ENCODE measurements at places on chromosomes 6 and 20.

DNA sequence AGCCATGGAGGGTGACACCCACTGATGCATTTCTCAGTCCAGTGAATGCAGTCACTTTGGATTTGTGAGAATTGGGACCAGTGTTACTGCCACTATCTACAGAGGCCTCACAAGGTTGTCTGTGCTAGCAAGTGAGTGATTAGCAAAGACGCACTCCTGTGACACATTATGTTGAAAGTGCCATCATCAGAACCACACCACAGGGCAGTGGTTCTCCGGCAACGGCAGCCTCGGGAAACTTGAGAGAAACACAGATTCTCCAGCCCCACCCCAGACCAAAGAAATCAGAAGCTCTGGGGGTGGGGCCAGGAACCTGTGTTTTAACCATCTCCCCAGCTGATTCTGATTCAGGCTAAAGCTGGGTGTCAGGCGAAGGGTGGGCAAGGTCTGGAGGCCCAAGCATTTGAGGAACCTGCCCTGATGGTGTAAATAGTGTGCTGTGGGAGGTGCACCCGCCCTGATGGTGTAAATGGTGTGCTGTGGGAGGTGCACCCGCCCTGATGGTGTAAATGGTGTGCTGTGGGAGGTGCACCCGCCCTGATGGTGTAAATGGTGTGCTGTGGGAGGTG lies 39.9 kb downstream of the TMEM242 start:
- no peak for DNase-seq

GRCh38 chr6:15393605-15394004 lies 147.7 kb downstream of the JARID2 start:
- no peak for DNase-seq

- DNase-seq, result no peak
These were observed 144.6 kb downstream of the SOBP start for GRCh38 chr6:107634324-107635056.

GRCh38 chr6:107235511-107235910 lies 120.2 kb upstream of the BEND3 start:
- no peak for DNase-seq

DNA sequence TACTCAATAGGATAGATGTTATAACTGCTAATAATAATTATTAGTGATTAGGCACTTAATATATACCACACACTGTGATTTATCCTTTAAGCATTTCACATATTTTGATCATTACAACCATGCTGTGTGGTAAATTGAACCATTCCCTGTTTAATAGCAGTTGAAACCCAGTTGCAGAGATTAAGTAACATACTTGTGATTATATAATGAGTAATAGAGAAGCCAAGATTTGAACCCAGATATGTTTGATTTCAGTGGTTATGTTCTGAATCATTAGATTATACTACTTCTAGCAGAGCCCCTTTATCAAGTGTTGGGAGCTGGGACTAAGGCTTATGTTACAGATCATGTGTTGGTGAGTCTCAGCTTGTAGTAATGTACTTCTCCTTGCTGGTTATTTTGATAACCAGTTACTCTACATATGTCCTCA lies 44.1 kb downstream of the STK4 start:
- DNase-seq, result no peak

DNA sequence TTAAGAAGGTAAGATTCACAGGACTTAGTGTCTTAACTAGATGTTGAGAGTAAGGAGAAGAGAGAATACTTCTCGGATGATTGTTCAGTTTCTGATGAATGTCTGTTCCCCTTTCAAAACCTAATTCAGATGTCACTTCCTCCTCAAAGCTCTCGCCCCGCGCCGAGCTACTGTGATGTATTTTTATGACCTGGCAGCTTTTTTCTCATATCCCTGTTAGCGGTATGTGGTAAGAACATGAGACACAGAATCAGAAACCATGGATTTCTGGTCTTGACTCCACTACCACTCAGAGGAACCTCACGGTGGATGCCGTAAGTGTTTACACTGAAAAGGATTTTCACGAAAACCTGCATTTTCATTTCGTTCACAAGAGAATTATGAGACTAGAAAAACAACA lies 48.4 kb downstream of the CEP43 start:
- DNase-seq, result peak; percentile 4

- DNase-seq, result no peak
These were observed 1.1 kb downstream of the MAPRE1 start for GRCh38 chr20:32820698-32821377.

DNA sequence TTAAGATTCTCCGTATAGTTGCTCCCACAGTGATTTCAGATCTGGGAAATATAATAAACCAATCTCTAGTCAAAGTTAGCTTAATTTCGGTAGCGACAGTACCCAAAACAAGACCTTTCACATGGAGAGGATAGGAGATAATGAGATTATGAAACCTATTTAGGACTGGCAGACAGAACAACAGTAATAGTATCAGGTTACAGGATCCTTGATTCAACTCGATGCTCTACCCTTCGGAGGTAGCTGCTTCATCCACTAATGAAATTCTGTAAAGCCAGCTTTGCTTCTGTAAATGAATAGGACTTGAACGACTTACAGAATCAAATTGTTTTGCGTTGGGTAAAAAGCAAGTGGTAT lies 534 bp upstream of the AKIRIN2 start:
- no peak for DNase-seq

DNA sequence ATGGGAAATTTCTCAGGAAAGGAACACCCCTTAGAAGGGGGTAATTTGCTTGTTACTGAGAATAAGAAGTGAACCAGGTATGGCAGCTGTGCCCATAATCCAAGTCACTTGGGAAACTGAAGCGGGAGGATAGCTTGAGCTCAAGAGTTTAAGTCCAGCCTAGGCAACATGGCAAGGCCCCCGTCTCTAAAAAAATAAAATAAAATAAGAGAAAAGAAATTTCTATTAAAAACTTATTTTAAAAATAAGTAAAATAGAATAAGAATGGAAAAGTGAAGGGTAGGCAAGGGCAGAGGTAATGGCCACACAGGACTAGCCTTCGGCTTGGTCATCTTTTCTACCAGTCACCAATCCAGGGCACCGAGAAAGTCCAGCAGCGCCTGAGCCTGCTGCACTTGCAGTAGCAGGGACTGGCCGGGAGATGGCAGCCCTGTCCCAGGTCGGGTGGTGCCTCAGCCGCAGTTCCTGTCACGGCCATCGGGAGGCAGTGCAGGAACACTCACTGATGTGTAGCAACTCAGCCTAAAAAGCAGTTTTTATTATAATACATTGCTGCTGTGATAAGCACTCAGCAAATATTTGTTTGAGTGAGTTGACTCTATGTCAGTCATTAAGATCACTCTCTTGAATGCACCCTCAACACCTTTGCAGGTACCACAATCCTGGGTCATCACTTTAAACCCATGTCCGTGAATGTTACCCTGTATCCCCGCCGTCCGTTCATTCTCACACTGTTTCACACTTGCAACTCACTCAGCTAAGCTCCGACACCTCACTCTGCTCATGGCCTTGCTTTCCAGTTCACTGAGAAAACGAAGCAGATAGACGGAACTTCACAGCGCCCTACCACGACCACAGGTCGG lies 23.2 kb upstream of the GCM1 start:
- DNase-seq, result peak; percentile 81

- DNase-seq, result no peak
These were observed 88.3 kb upstream of the CCDC28A start for GRCh38 chr6:138685257-138685656.

DNA sequence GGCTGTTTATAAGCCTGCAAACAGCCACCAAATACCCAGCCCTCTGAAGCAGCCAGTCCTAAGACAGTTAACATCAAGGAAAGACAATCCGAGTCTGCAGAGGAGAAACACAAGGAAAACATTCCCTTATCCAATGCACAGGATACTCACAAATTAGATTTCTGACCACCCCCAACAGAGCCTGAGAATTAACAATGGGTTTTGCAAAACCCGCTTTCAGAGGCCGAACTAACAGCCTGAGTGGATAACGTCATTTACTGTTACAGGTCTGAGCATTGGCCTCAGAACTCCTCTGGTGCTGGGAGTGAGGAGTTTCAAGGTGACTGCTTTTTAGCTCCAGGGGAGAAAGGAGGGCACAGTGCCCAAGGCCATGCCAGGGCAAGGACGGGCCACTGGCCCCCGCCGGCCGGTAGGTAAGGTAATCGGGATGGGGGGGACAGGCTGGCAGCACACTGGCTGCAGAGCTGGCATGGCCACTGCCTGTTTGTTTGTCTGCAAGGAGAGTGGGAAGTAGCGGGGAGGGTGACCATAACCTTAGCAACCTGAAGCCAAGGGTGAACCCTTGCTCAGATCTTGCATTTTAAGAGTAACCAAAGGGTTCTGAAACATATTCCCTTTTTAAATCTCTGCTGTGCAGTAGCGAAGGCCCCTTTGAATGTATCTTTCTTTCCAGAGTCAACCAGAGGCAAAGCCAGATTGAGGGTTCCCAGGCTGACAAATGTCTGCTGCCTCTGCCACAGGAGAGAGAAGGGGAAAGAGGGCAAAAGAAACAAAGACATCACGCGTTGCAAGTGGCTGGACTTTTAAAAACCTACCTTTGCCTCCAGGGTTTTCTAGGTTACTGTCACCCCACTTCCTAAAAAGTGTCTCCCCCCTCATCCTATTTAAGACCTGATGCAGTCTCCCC lies 3.9 kb downstream of the ZMYND8 start:
- no peak for DNase-seq

- DNase-seq, result no peak
These were observed 142.0 kb downstream of the UST start for GRCh38 chr6:148888856-148889255.

DNA sequence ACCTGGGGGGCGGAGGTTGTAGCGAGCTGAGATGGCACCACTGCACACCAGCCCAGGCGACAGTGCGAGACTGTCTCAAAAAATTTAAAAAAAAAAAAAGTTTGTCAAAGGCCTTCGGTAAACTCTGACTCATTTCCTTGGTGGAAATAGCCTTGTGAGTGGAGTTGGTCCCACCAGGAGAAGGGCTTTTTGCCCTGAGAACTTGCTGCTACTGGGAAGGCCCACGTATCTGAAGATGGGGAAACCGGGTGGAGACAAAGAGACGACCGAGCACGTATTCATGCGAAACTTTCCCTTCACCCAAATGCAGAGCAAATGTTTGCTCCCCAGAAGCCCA lies 51.7 kb downstream of the SLC22A23 start:
- no peak for DNase-seq

DNA sequence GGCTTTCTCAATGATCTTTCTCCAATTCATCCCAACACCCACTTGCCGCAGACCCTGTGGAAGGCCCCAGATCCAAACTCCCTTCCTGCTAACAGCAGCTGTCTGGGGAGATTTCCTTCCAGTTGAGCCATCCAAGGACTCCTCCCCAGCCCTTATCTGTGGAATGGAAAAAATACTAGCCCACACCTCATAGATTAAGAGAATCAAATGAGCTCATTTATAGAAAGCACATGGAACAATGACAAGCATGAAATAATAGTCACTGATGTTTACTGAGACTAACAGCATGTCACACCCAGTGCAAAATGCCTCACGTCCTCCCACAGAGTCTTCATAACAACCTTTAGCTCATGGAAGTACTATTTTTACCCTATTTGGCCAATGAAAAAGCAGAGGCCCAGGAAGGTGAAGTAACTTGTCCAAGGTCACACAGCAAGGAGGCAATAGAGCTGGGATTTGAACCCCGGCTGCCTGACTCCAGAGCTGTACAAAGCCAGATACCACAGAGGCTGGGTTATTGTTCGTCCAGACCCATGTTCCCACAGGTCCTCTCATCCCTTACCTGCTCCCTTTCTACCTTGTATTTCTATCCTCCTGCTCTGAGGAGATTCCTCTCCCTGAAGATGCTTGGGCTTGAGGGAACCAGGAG lies 23.4 kb upstream of the PTGIS start:
- no peak for DNase-seq

DNA sequence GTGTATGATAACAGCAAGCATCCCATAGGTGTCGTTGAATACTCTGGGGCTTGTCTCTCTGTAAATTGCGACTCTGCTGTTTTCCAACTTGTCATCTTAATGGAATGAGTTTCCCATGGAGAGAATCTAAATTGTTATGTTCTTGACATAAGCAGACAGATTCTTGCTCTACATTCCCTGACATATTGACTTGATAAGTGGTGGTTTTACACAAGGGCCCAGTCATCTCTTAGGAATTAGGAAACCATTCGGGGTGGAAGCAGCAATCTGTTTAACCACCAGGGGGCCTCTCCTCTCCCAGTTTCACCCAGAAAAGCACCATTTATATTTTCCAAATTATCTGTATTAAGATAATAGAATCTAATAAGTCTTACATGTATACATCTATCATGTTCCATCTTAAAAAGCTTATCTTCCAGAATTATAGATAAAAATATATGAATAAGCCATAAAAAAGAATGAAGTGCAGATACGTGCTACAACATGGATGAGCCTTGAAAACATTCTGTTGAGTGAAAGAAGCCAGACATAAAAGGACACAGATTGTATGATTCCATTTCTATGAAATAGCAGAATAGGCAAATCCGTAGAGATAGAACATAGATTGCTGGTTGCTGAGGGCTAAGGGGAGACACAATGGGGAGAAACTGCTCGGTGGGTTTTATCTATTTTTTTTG lies 23.1 kb upstream of the MROH8 start:
- DNase-seq, result no peak

DNA sequence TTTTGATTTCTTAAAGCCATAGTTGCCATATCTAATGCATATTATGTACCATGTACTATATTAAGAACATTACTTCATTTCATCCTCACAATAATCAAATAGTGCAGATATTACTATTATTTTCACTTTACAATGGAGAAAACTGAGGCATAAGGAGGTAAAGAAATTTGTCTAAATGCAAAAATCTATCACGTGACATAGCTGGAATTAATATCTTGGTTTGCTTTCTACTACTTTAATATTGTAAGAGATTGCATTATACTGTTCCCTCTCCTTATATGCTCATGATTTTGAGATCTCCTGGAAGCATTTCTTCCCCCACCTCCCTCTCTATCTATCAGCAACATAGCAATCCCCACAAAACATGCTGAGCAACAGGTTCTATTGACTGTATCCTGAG lies 330.8 kb upstream of the SPTLC3 start:
- no peak for DNase-seq

GRCh38 chr20:63473555-63474449 lies 1.3 kb upstream of the KCNQ2 start:
- DNase-seq, result no peak

DNA sequence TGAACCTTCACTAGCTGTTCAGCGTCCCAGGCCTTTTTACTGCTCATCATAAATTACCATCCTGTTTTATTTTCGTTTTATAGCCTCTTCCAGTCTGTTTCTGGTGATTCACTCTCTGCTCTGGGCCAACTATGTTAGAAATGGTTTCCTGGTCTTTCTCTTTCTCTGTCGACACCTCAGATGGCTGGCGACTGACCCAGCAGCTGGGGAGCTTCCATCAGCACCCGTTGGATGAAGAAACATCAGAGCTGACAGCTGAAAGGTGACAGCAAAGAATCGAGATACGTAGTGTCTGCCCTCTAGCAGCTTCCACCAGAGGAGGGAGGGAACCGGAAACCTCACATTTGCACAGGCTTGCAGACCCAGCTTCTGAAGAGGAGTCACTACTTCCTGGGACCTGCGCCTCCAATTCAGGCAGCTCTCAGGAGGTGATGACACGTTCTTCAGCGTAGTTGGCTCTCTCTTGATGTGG lies 82.9 kb upstream of the MLN start:
- no peak for DNase-seq

GRCh38 chr20:50220093-50220893 lies 29.7 kb downstream of the CEBPB start:
- DNase-seq, result no peak

- DNase-seq, result no peak
These were observed 276.4 kb downstream of the TAF4 start for GRCh38 chr20:61789329-61789728.
